Psoas muscle (tissue), 8 donors: ENCODE measurements at places on chromosomes 1 and 21. TPM values are rescaled to one million over a fixed set of nuclear protein-coding genes. Genes with fewer than 3 reads are reported as not detected.

Gene DEPDC1
- 0.26 TPM for total RNA-seq

Gene CHIA
- not detected for total RNA-seq

Gene TOMM20
- total RNA-seq, result 56.3 TPM

Gene AMPD1
- total RNA-seq, result 289 TPM

Gene OLFM3
- total RNA-seq, result not detected

Gene OR14K1
- total RNA-seq, result not detected

DNA sequence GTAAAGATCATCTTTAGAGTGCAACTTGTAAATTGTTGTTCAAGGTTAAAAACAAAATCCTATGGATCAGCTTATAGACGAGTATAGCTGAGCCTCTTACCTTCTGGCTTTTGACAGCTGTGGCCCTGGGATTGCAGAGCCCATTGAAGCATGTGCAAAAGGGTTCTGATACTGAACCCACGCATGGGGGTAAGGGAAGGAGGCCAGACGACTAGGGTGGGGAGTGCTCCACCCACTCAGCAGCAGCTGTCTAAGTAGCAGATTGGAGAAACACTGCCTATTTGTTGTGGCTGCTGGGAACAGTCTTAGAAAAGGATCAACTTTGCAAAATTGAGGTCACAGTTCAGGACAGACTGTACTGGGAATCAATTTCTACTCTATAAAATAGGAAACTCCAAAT is 16.1 kb downstream of the CD101 start:
- H3K27me3 ChIP-seq, result no peaks in the 10 kb centered on the region
- no peak overlapping the region for H3K4me3 ChIP-seq
- no peak overlapping the region for H3K27ac ChIP-seq
- H3K4me1 ChIP-seq, result no peaks in the 10 kb centered on the region
- DNase-seq, result no peak
- H3K36me3 ChIP-seq, result no peaks in the 10 kb centered on the region

DNA sequence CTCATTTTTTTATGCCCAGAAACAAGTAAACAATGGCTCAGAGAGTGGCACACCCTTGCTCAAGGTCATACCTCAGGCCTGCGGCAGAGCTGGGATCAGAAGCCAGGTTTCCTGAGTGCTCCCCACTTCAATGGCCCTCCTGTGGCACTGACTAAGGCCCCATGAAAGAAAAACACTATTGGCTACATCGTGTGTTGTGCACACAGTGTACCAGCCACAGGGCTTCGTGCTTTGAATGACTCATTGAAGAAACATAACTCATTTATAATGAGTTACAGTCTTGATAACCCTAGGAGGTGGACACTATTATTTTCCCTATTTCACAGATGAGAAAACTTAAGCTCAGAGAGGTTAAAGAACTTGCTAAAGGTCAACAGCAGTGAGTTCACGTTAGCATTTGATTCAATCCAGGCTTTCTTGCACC is 91.2 kb downstream of the TRABD2B start:
- H3K36me3 ChIP-seq, result no peaks in the 10 kb centered on the region
- H3K4me3 ChIP-seq, result no peak overlapping the region
- H3K27ac ChIP-seq, result no peak overlapping the region

- no peaks in the 10 kb centered on the region for H3K36me3 ChIP-seq
- H3K4me1 ChIP-seq, result peaks cover 5% of the 10 kb centered on the region
- peak; percentile 43 for DNase-seq
- H3K27me3 ChIP-seq, result no peaks in the 10 kb centered on the region
Observed at GRCh38 chr1:183996040-183996384, 41.5 kb downstream of the COLGALT2 start.

GRCh38 chr1:229478852-229479251 is 29.3 kb downstream of the NUP133 start:
- no peak overlapping the region for H3K27ac ChIP-seq
- no peak for DNase-seq
- H3K4me1 ChIP-seq, result no peaks in the 10 kb centered on the region
- peaks cover 95% of the 10 kb centered on the region for H3K36me3 ChIP-seq

- peaks cover 3% of the 10 kb centered on the region for H3K27me3 ChIP-seq
- H3K4me1 ChIP-seq, result no peaks in the 10 kb centered on the region
- no peaks in the 10 kb centered on the region for H3K36me3 ChIP-seq
- no peak overlapping the region for H3K27ac ChIP-seq
Observed at GRCh38 chr21:44653656-44654575, 543 bp downstream of the KRTAP12-4 start.
